ENCODE measurements at places on chromosomes 13 and 19. TPM values are rescaled to one million over a fixed set of nuclear protein-coding genes. Genes with fewer than 3 reads are reported as not detected.

Gene EPSTI1
- total RNA-seq: not detected

Gene OR4F17
- total RNA-seq: not detected

Gene IL4I1
- total RNA-seq: 1.2 TPM

Gene CDC42EP5
- total RNA-seq: not detected

Gene SIGLEC5
- not detected for total RNA-seq

Gene PTGIR
- 0.10 TPM for total RNA-seq

Gene CAPN12
- total RNA-seq: 5.2 TPM

Gene KIR2DL4
- total RNA-seq: not detected

Gene ZNF222
- total RNA-seq: 4.1 TPM

Gene DIRAS1
- 3.5 TPM for total RNA-seq

Gene SIGLEC9
- not detected for total RNA-seq

Gene KLK10
- 0.25 TPM for total RNA-seq

Gene SLAIN1
- total RNA-seq: 1.0 TPM

Gene OLFM2
- total RNA-seq: 12.6 TPM

Gene DLEU7
- not detected for total RNA-seq

Gene PDX1
- total RNA-seq: 0.07 TPM

Gene A1BG
- total RNA-seq: 13.7 TPM

Gene ONECUT3
- total RNA-seq: not detected

Gene FGF21
- total RNA-seq: not detected

Gene NCAN
- 0.03 TPM for total RNA-seq

Gene ADGRE1
- 5.4 TPM for total RNA-seq

Gene MOB3A
- total RNA-seq: 8.5 TPM

Gene THAP8
- total RNA-seq: 7.1 TPM

Gene N4BP2L2
- 24.9 TPM for total RNA-seq

Gene PGLYRP2
- not detected for total RNA-seq

Gene ZNF667
- not detected for total RNA-seq

Gene MYO1F
- total RNA-seq: 0.28 TPM

Gene SBK3
- total RNA-seq: 2.2 TPM

Gene EGLN2
- 80.5 TPM for total RNA-seq

Gene POSTN
- total RNA-seq: 0.07 TPM

Gene KPTN
- total RNA-seq: 16.7 TPM

Gene CYP2A7
- total RNA-seq: not detected

Gene LRRC25
- not detected for total RNA-seq

Gene IFNL1
- 0.28 TPM for total RNA-seq

Gene NUCB1
- total RNA-seq: 222 TPM

Gene OR10H1
- not detected for total RNA-seq

Gene ZNF541
- total RNA-seq: not detected

Gene IGLON5
- total RNA-seq: not detected

Gene TTYH1
- 0.27 TPM for total RNA-seq

Gene MISP3
- 3.6 TPM for total RNA-seq

Gene FGF9
- not detected for total RNA-seq

Gene TMC4
- total RNA-seq: 1.1 TPM

Gene ZNF563
- total RNA-seq: not detected

Gene INSL3
- total RNA-seq: 0.47 TPM

Measured in A549 treated with DMSO at 1 μM for 4 hours (cell line).